ENCODE measurements at places on chromosomes 1 and 21.

- peak; percentile 49 for DNase-seq
Measured at GRCh38 chr1:19074361-19074901, 118.0 kb upstream of the IFFO2 start.

DNA sequence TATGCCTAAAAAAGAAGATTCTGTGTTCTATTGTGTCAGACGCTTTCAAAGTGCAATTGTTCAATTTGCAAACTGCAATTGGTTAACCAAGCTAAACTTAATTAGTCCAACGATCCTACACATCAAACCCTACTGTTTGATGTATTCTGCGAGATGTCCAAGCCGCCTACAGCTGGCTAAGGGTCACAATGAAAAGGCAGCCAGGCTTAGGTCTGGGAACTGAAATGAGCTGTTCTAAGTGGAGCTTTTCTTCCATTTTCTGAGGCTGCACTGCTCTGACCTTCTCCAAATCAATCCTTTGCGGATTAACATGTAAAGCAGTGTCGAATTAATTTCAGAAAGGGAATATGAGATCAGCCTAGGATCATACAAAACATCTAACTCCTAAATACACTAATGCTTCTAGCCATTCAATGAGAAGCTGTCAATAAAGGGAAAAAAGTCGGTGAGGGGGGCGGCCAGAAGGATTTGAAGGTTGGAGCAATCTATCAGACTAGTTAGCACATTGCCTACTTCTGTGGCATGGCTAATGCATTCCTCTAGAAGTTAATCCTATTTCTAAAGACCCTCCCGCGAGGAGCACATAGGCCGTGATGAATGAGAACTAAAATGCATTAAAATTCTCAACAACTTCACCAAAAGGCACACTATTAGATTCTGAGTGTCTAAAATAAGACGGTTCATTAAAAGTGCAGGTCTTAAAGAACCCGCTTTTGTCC lies 119.0 kb downstream of the SIM2 start:
- DNase-seq, result no peak

DNA sequence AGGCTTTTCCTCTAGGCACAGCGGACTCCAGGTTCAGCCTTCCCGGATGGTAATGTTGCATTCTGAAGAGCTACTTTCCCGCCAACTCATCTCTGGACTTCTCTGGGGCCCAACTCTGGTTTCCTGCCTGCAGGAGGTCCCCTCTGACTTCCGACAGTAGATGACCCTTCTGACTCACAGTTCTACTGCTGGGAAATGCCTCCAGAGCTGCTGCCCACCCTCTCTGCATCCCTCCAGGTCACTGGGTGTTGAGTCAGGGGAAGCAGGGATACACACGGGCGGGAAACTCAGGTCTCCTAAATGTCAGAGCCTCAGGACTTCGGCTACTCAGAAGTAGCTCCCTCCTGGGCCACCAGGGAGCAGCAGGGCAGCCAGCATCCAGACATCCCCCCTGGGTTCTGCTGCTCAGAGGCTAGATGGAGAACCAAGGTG lies 2.1 kb upstream of the KIF21B start:
- DNase-seq, result no peak

- DNase-seq, result no peak
Measured at GRCh38 chr1:1889090-1889750, 1.7 kb downstream of the GNB1 start.

DNA sequence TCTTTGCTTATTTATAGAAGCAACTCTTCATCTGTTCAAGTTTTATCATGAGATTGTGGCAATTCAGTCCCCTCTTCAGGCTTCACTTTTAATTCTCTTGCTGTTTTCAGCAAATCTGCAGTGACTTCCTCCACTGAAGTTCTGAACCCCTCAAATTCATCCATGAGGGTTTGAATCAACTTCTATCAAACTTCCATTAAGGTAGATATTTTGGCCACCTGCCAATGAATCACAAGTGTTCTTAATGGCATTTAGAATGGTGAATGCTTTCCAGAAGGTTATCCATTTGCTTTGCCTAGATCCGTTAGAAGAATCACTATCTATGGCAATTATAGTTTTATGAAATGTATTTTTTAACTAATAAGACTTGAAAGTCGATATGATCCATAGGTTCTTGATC lies 946.7 kb upstream of the B3GALT2 start:
- DNase-seq, result no peak

- no peak for DNase-seq
Measured at GRCh38 chr1:77273891-77274290, 7.9 kb upstream of the AK5 start.

- no peak for DNase-seq
Measured at GRCh38 chr1:115555446-115555845, 86.3 kb upstream of the VANGL1 start.

- DNase-seq, result no peak
Measured at GRCh38 chr21:39984286-39984991, 117.2 kb downstream of the PCP4 start.

DNA sequence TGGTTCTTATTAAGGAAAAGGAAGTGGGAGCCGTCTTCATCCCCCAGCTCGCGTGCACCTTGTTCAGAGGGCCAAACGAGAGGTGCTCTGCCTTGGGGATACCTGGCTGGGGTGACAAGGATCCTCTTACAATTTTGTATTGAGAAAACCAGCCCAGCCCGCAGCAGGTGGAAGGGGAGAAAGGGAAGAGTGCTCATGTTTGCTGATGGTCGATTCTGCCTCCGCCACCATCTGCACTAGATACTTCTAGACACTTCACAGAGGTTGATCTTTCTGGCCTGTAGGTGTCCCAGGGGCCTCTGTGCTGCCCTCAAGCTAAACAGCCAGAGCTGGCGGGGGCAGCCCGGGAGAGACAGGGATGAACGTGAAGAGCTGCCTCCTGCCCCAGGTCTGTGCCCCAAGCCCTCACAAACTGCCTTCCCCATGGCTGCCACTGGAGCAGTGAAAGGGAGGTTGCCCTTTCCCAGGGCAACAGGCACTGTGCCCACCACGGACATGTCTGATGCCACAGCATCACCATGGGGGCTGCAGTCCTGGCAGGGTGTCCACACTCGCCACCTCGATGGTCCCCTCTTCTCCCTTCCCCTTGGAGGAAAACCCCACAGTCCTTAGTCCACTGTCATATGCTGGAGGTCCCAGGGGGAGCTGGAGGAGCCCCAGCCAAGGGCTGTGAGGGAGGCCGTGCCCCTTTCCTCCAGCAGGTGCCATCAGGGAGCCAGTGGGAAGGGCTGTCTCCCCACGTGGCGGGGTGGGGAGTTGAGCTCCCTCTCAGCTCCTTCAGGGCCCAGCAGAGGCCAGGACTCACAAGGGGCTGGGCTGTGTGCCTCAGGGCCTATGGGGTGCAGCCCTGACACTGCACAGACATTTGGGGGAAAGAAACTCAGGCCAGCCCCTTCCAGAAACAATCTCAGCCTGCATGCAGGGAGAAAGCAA lies 8.1 kb downstream of the ADPRS start:
- no peak for DNase-seq

GRCh38 chr1:13807209-13807608 lies 107.2 kb downstream of the PRDM2 start:
- no peak for DNase-seq

DNA sequence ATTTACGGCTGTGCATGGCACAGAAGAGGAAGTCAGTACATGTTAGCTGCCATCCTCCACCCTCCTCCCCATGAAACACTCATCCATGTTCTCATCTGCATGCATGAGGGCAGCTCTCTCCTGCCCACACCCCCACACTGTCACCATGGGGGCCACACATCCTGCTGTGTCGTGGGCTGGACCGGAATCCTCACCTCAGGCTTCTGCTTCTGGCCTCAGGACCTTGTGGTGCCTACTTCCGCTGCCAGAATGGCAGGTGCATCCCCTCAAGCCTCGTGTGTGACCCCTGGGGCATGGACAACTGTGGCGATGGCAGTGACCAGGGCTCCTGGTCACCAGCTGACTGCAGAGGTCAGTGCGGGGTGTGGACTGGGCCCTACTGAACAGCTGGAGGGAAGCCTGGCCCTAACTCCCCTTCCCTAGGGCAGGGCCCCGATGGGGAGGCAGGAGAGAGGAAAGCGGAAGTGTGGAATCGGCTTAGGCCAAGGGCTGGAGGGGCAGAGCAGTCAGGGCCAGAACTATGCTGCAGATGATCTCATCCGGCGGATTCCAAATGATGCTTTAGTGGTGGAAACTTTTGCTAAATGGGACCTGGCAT lies 3.8 kb downstream of the LDLRAD2 start:
- DNase-seq, result no peak

- no peak for DNase-seq
Measured at GRCh38 chr1:66012106-66012784, 219.6 kb downstream of the PDE4B start.

- no peak for DNase-seq
Measured at GRCh38 chr1:42429603-42430002, 26.2 kb downstream of the ZMYND12 start.

GRCh38 chr1:165259236-165259635 lies 97.3 kb downstream of the LMX1A start:
- no peak for DNase-seq

GRCh38 chr1:225453797-225454648 lies 26.2 kb upstream of the LBR start:
- DNase-seq, result no peak

GRCh38 chr1:24138476-24139221 lies 4.3 kb downstream of the IL22RA1 start:
- DNase-seq, result no peak

GRCh38 chr1:21368515-21369289 lies 71.2 kb upstream of the NBPF3 start:
- DNase-seq, result peak; percentile 46

DNA sequence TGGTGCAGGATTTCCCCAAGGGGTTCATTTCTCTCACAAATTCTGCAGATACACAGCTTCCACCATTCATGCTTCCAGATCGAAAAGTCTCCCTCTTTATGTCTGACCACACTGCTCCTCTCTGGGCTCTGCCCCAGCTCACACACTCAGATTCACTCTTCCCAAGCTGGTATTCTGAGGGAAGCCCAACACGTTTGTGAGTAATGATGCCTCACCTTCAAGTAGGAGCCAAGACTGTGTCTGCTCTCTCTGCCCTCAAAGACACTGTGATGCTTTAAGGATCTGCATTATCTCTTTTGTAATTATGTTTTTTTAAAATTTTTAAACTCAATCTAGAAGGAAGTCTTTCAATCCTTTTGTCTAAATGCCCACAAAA lies 19.8 kb downstream of the PRAMEF11 start:
- no peak for DNase-seq

- no peak for DNase-seq
Measured at GRCh38 chr1:151756291-151756690, 7.0 kb downstream of the MRPL9 start.

- DNase-seq, result no peak
Measured at GRCh38 chr1:101438359-101438758, 201.5 kb downstream of the S1PR1 start.

- no peak for DNase-seq
Measured at GRCh38 chr1:172408958-172409357, 11.5 kb upstream of the C1orf105 start.

- DNase-seq, result no peak
Measured at GRCh38 chr1:56074007-56074651, 505.2 kb downstream of the PLPP3 start.

- DNase-seq, result no peak
Measured at GRCh38 chr1:234144901-234145300, 228.4 kb upstream of the COA6 start.

DNA sequence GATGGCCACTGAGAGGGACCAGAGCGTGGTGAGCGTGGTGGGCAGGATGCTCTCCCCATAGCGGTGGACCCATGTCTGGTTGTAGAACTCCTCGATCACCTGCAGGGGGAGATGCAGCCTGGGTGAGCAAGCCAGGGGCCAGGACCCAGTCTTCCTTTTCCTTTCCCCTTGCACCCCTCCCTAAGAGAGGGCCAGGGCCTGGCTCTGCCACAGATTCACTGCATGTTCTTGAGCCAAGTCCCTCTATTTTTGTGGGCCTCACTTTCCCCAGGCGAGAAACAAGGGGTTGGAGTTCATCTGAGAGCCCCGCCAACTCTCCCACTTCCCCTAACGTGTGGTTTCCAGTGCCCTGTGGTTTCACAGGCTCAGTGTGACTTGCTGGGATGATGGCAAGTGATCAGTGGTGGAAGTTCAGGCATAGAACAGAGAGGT lies 27.5 kb downstream of the SLC2A1 start:
- no peak for DNase-seq

DNA sequence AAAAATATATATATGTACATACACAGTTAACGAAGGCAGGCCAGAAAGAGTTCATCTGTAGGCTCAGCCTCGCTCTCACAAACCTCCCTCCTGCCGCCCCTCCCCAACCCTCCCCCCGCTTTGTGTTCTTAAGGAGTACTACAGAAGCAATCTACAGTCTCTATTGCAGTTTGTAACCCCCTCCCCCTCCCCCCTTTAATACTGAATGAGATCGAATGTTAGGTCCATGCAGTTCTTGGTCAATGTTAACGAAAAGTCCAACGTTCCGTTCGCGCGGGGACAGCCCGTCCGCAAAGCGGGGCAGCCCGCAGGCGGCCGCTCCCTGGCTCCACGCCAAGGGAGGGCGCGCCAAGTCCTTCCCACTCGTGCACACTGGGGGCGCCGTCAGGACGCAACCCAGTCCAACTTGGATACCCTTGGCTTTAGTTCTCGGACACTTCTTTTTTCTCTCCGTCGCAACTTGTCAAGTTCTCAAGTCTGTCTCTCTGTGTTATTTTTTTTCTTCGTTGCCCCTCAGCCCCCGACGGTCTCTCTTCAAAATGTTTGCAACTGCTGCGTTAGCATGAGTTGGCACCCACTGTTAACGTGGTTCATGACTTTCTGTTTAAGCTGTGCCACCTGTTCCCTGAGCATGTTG lies 2.2 kb downstream of the JUN start:
- no peak for DNase-seq

- no peak for DNase-seq
Measured at GRCh38 chr1:7942214-7942921, 1.7 kb upstream of the TNFRSF9 start.

GRCh38 chr1:193729429-193729828 lies 543.0 kb upstream of the B3GALT2 start:
- DNase-seq, result no peak

DNA sequence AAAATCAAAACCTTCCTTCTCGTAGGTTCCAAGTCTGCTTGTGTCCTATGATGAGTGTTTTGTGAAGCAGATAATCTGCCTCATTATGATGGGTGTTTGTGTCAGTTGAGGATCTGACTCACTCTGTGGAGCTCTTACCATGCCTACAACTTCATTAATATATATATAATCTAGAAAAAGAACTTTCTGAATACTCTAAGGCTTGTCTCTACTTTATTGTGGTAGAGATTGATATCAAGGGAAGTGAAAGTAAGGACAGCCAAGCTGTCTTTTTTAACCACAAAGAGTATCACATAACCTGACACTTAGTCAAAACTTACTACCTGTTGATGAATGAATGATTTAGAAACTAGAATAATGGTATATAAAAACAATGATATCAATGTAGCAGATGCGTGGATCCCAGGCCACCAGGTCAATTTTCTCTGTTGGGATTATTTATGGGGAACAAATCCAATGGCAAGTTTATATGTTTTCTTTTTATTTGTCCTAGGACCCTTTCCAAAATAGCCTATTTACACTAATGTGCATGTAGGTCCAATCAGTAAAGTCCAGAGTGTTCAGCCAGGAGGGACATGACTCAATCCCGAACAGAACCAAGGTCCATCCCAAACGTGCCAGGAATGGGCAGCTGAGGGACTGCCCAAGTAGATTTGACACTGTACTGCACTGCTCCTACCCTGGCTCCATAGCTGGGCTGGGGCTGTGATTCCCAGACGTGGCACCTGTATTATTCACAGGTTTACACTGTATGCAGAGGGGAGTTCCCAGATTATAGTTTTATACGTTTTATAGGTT lies 182.3 kb upstream of the GREM2 start:
- no peak for DNase-seq

GRCh38 chr1:187630653-187631380 lies 802.1 kb downstream of the PLA2G4A start:
- DNase-seq, result no peak
